Activated naive CD8-positive, alpha-beta T cell treated with anti-CD3 and anti-CD28 coated beads, Interleukin-2, amount 10 ng/mL, durations not matched to agents 7 days and 5 days (primary cell): ENCODE measurements at places on chromosomes 11 and 22. TPM values are rescaled to one million over a fixed set of nuclear protein-coding genes. Genes with fewer than 3 reads are reported as not detected.
A peak's percentile ranks its signal among the peaks of the same experiment; 100 is the strongest.

- DNase-seq, result no peak
These were observed 58.8 kb downstream of the BMAL1 start for GRCh38 chr11:13336246-13336878.

FHIP1B gene
- 34.9 TPM for total RNA-seq

KIRREL3 gene
- total RNA-seq, result not detected

GRCh38 chr22:30015229-30015797 is 65.0 kb upstream of the HORMAD2 start:
- DNase-seq, result no peak

DNA sequence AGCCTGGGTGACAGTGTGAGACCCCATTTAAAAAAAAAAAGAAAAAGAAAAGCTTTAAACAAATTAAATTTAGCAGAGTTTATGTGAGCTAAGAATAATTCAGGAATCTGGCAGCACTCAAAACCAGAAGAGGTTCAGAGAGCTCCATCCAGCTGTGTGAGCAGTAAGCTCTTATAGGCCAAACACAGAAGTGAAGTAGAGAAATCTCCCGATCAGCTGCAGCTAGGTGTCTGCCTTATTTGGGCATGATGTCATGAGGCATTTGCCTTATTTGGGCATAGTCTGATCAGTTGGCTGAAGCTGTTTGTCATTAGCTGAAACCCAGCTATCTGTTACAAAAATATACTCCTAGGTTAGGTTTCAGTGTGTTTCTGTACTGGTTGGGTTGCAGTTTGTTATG is 8.2 kb downstream of the MS4A15 start:
- no peak for DNase-seq

DNA sequence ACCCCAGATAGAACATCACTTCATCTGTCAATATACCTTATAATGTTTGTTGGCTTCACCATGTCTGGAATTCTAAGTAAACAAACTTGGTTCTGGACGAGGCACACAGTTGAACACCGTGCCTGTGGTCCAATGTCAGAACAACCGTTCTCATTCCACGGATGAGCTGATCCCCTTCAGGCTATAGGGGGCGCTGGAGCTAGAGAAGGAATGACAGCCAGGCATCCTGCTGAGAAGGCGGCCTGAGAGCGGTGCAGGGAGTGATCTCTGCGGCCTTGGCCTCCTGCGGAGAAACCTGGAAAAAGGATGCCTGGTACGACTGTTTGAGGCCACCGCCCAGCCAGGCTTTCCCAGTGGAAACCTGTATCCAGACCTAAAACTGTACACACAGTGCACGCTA is 48.7 kb downstream of the FDX1 start:
- no peak for DNase-seq

DNA sequence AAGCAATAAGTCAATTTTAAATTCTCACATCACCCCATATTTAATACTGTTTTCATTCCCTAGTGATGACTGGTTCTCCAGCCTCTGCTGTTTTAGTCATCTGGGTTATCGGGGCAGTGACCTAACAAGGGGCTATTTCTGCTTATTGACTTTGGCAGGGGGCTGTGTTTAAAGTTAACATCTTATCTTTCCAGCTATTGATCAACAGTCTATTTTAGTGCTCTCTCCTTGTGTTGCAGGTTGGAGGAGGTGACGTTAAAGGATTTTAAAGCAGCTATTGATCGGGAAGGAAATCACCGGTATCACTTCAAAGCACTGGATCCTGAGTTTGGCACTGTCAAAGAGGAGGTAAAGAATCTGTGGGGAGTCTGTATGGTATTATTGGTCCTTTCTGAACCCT is 7.7 kb upstream of the DLAT start:
- DNase-seq, result no peak

- peak; percentile 89 for DNase-seq
These were observed 17.8 kb upstream of the WNT7B start for GRCh38 chr22:45994491-45995404.

DNA sequence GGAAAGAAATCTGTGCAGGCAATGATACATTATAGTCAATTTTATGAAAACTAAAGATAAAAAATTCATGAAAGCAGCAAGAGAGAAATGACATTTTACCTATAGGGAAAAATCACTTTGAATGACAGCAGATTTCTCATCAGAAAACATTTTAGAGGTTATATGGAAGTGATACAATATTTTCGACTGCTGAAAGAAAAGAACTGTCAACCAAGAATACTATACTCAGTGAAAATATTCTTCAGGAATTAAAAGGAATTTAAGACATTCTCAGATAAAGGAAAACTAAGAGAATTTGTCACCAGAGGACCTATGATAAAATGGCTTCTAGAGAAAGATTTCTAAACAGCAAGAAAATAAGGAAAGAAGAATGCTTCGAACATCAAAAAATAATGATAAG is 820.8 kb downstream of the DLG2 start:
- DNase-seq, result no peak

DNA sequence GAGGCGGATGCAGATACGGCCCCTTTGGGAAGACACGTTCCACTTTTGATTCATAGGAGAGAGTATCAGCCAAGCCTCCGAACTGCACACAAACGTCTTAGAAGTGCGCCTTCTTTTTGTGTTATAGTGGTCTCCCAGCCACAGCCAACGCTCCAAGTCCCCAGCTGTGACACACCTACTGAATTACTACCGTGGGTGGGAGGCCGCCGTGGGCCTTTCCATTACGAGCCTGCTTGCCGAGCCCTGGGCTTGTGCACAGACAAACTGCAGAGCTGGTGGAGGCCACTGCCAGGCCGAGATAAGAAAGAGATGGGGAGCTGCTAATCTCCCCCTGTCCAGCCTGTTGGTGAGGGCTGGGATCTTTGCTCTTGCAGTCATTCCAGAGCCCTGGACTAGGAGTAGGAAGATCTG is 761 bp downstream of the HMBS start:
- no peak for DNase-seq

DNA sequence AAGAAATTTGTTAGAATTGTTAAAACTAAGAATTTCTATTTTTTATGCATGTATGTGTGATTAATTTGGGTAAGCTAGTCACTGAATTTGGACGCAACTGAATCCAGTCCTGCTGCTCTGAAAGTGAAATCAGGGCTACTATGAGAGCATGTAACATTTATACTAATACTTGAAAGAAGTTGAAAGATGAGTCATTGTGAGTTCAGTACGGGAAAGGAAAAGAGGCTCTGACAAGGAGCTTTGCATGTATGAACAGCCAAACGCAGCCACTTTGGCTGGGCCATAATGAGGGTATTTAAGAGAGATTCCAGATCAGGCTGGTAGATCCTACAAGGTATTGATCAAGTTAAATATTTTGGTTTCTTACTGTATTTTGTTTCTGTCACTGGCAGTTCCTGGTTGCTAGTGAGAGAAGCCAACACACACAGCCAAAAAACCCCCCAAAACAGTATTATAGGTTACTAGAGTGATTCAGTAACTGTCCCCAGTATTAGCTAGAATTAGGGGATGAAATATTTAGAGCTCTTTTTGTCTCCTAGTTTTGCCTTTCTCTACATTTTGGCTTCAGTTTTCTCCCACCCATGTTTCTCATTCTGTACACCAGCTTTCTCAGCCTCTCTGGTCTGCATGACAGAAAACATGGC is 14.1 kb downstream of the AASDHPPT start:
- no peak for DNase-seq

GRCh38 chr11:122832721-122833470 is 5.4 kb upstream of the CRTAM start:
- no peak for DNase-seq

DNA sequence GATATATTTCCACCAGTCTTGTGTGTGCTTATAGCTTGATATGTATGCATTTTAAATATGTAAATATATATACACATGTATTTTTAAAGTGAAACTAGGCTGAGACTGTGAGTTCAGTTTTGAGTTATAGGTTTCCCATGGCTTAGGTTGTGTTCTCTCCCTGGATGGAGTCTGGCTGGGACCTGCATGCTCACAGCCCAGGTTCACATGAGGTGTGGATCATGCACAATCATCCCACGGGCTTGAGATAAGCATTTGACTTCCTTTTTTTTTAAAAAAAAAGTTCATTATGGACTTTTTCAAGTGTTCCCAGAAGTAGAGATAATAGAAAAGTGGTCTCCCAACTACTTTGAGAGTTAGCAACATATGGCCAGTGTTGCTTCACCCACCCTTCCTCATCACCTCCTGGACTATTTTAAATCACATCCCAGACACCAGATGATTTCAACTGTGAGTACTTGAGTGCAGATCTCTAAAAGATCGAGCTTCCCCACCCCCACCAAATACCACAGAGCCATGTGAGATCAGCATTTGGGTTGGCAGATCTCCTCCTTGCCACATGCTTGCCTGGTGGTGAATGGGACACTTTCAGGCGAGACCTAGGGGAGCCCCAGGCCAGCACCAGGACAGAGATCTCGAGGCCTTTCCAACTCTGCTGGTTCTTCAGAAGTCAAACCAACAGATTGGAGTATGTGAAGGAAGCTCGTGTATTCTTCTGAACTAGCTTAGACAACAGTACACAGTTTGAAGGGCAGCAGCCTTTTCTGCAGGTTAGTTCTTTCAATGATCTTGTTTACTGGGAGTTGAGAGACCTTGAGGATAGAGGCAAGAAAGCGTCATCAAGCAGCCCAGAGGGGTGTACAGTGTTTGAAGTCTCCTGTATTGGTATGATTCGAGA is 15.9 kb downstream of the MED15 start:
- DNase-seq, result no peak

MEI1 gene
- 52.1 TPM for total RNA-seq

GRCh38 chr11:126992065-126992803 is 8.3 kb downstream of the KIRREL3 start:
- no peak for DNase-seq

DNA sequence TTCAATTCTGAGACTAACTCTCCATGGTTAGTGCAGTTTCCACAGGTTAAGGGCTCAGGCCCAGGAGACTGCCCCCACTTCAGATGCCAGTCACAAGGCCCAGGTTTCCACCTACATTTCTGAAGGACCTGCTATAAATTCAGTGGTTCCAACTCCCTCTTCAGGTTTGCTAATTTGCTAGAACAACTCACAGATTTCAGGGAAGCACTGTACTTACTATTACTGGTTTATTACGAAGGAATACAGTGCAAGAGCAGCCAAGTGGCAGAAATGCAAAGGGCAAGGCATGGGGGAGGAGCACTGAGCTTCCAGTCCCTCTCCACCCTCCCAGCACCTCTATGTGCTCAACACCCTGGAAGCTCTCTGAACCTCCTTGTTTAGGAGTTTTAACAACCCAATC is 39.3 kb upstream of the SPON1 start:
- DNase-seq, result no peak

DNA sequence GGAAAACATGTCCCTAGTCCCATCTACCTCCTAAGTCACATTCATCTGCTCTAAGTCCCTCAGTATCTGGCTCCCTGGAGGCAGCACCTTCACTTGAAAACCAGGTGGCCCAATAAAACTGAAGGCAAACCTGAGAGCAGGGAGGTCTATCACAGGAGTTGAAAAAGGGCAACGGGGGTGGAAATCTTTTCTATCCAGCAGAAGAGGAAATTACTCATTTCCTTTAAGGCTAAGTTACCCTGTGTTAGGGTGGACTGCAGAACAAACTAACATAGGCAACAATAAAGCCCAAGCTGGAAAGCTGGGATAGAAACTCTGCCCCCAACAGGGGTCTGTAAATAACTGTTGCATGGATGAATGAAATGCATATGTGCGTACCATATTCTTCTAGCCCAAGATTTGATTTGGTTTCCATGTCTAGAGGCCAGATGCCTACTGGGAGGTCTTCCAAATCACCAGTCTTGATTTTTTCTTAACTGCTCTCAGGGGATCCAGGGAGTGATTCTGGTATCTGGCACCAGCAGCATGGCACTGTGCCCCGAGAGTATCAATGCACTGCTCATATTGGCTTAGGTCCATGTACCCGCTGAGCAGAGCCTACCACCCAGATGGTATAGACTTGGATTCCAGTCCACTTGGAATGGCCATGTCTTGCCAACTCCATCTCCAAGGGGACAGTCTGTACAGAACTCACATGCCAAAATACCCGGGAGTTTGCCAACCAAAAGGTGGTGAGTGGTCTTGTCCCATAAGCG is 350.0 kb upstream of the NCAM1 start:
- no peak for DNase-seq

GRCh38 chr11:74689666-74690065 is 41.6 kb downstream of the CHRDL2 start:
- no peak for DNase-seq

GRCh38 chr22:30245985-30246813 is at the start of gene LIF:
Gene LIF (minus strand): TSS chr22:30246759. CDS start chr22:30246695, 64 bp downstream.
- peak; percentile 79 for DNase-seq

FANCF gene
- 18.4 TPM for total RNA-seq

DNA sequence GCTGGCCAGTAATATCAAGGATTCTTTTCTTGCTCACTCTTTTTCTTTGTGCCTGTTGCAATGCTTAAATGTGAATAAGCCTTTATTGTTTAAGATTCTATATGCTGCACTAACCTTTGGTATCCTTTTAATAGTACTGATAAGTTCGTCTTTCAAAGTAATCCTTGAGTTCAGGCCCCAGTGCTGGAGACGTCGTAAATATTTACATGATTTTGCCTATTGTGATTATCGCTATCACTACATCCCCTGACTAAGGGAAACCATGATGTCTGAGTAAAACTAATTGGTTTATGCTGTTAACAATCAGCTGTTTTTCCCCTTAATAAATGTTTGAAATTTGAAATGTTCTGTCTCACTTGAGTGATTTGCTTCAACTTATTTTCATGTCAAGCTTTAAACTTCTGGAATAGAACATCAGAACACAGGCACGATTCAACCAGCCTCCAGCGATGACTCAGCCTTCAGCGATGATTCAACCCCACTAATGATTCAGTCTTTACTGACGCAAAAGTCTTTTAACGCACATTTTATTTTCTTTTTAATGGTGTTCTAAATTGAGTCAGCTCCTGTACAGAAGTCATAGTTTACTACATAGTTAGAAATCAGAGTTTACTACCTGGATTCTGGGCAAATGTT is 3.9 kb downstream of the HTATIP2 start:
- no peak for DNase-seq

- no peak for DNase-seq
These were observed 62.8 kb upstream of the PRR5 start for GRCh38 chr22:44638971-44639760.

DNA sequence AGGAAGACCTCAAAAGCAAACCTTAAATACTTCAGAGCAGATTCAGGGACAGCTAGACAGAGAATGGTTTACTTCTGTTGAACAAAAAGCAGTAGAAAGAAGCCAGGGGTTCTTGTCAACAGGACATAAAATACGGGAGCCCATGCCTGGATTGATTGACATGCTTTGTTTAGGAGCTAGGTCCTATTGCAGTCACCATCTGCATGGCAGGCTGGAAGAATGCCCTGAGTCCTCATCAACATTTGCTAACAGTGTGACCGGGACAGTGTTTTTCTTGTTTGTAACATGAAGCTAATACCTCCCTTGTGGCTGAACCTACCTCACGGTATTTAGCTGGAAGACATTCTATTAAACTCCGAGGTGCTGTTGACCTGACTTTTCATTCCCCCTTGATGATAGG is 225.4 kb downstream of the NTM start:
- DNase-seq, result no peak

CNTN5 gene
- not detected for total RNA-seq

GRCh38 chr22:20979243-20979809 is 2.8 kb upstream of the LZTR1 start:
- DNase-seq, result peak; percentile 61

- no peak for DNase-seq
These were observed 94.9 kb downstream of the PRR5L start for GRCh38 chr11:36390963-36391471.
